Osteoblast (primary cell): ENCODE measurements at places on chromosomes 11 and 22.
A peak's percentile ranks its signal among the peaks of the same experiment; 100 is the strongest.

GRCh38 chr11:44066732-44067141, 667 bp downstream of the ACCS start:
- H3K4me1 ChIP-seq: peaks cover 10% of the 10 kb centered on the region
- no peaks in the 10 kb centered on the region for H3K27me3 ChIP-seq
- DNase-seq: peak; percentile 83
- H3K4me3 ChIP-seq: peak overlapping the region; percentile 92
- peak overlapping the region; percentile 87 for H3K27ac ChIP-seq

DNA sequence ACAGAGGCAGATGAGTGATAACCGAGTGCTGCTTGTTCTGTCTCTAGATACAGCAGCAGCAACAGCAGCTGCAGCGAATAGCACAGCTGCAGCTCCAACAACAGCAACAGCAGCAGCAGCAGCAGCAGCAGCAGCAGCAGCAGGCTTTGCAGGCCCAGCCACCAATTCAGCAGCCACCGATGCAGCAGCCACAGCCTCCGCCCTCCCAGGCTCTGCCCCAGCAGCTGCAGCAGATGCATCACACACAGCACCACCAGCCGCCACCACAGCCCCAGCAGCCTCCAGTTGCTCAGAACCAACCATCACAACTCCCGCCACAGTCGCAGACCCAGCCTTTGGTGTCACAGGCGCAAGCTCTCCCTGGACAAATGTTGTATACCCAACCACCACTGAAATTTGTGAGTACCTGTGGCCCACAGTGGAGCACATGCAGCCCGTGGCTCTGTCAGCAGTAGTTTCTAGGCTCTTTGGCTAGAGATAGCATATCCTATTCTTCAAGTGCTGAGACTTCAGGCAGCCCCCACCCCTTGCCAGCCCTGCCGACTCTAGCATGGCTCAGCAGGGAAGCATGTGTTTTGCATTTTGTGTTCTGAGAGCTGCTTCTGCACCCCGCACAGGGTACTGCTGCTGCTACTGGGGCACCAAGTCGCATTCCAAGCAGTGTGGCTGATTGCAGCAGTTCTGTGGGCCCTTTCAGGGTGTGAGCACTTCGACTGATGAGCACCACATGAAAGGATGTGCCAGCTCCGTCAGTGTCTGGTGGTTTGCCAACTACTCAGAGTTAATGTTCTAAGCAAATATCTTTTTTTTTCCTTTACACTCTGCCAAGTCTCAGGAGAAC, 59.2 kb downstream of the MED15 start:
- H3K4me1 ChIP-seq: peaks cover 47% of the 10 kb centered on the region
- H3K27me3 ChIP-seq: no peaks in the 10 kb centered on the region
- H3K36me3 ChIP-seq: peaks cover 70% of the 10 kb centered on the region
- peak; percentile 83 for DNase-seq

DNA sequence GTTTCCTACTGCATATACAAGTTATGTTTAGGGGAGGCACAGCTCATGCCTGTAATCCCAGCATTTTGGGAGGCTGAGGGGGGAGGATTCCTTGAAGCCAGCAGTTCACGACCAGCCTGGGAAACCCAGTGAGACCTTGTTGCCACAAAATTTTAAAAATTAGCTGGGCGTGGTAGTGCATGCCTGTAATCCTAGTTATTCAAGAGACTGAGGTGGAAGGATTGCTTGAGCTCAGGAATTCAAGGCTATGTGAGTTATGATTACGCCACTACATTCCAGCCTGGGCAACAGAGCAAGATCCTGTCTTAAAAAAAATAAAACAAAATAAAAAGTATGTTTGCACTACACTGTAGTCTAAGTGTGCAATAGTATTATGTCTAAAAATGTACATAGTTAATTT, 108.8 kb upstream of the TEAD1 start:
- H3K27me3 ChIP-seq: no peaks in the 10 kb centered on the region
- H3K36me3 ChIP-seq: no peaks in the 10 kb centered on the region
- no peak for DNase-seq
- no peak overlapping the region for H3K27ac ChIP-seq

GRCh38 chr11:17641792-17642350, 77.5 kb upstream of the MYOD1 start:
- peak; percentile 59 for DNase-seq
- H3K4me1 ChIP-seq: no peaks in the 10 kb centered on the region
- H3K4me3 ChIP-seq: no peak overlapping the region
- no peaks in the 10 kb centered on the region for H3K27me3 ChIP-seq
- H3K36me3 ChIP-seq: no peaks in the 10 kb centered on the region

DNA sequence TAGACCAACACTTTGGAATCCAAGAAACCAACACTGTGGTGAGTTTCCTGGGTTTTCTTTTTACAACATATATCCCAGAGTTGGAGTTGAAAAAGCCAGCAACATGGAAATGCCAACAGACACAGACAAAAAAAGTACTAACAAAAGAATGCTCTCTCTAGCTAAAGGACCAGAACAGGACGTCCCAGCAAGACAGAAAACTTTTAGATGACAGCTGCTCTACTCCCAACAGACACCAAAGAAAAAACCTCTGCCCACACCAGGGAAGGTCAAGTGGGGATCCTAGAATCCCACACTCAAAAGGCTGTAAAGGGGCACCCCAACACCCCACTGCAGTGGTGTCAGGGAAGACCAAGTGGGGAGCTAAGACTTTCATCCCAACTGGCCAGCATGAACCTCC, 23.3 kb downstream of the RRAS2 start:
- peak overlapping the region; percentile 24 for H3K27ac ChIP-seq
- peaks cover 20% of the 10 kb centered on the region for H3K4me1 ChIP-seq
- H3K27me3 ChIP-seq: no peaks in the 10 kb centered on the region
- DNase-seq: no peak
- no peak overlapping the region for H3K4me3 ChIP-seq
